ENCODE measurements at places on chromosomes 7 and 10.

- peak overlapping the region; percentile 76 for H3K4me3 ChIP-seq
- no peaks in the 10 kb centered on the region for H3K4me1 ChIP-seq
- no peaks in the 10 kb centered on the region for H3K36me3 ChIP-seq
- no peaks in the 10 kb centered on the region for H3K27me3 ChIP-seq
- no peak overlapping the region for H3K27ac ChIP-seq
Measured at GRCh38 chr10:60777696-60778213, 523 bp upstream of the CDK1 start.

DNA sequence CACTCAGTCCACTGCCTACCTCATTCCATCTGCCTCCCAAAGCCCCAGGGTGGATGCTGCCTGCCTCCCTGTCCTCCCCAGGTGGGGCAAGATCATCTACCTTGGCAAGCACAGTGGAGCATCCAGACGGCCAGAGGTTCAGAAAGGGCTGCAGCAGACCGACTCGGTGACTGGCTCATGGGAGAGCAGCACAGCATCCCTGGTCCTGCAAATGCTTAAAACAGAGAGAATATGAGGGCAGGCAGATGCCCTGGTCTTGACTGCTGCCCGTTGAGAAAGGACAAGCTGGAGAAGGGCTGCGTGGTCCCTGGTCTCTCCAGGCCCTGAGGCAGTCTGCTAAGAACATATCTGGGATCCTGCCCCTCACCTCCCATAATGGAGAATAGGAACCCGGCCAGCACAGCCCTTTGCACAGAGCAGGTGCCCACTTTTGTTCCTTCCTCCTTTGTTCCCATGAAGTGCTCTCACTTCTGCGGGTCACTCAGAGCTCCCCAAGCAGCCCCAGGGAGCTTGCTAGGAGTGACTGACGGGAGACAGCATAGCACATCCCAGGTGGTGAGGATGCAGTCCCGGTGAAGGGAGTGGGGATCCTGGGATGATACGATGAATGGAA, 1.4 kb downstream of the HPS1 start:
- no peak overlapping the region for H3K4me3 ChIP-seq
- H3K4me1 ChIP-seq, result no peaks in the 10 kb centered on the region
- DNase-seq, result no peak
- H3K27me3 ChIP-seq, result no peaks in the 10 kb centered on the region
- H3K36me3 ChIP-seq, result peaks cover 37% of the 10 kb centered on the region

- H3K4me1 ChIP-seq, result no peaks in the 10 kb centered on the region
- H3K27ac ChIP-seq, result no peak overlapping the region
- no peak overlapping the region for H3K4me3 ChIP-seq
- H3K27me3 ChIP-seq, result no peaks in the 10 kb centered on the region
Measured at GRCh38 chr7:129295015-129295423, 70.2 kb downstream of the AHCYL2 start.

DNA sequence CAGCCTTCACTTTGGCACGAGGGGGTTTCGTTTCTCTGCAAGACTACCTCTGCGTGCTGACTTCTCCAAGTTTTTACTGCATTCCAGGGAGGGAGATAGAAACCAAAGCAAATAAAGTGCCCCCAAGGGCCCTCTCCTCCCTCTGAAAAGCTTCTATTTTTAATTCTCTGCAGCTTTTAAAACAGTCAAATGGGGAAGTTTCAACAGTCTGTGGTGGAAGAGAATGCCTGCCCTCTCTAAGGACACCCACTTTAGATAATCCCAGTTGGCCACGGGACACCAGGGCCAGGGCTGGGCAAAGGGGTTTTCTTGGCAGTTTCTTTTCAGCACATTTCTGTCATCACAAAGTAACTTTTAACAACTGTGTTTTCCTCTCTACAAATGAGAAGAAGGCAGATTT, 386.7 kb upstream of the NPVF start:
- no peak for DNase-seq
- H3K27ac ChIP-seq, result no peak overlapping the region
- H3K27me3 ChIP-seq, result no peaks in the 10 kb centered on the region
- H3K4me3 ChIP-seq, result no peak overlapping the region
- no peaks in the 10 kb centered on the region for H3K4me1 ChIP-seq
- H3K36me3 ChIP-seq, result no peaks in the 10 kb centered on the region

DNA sequence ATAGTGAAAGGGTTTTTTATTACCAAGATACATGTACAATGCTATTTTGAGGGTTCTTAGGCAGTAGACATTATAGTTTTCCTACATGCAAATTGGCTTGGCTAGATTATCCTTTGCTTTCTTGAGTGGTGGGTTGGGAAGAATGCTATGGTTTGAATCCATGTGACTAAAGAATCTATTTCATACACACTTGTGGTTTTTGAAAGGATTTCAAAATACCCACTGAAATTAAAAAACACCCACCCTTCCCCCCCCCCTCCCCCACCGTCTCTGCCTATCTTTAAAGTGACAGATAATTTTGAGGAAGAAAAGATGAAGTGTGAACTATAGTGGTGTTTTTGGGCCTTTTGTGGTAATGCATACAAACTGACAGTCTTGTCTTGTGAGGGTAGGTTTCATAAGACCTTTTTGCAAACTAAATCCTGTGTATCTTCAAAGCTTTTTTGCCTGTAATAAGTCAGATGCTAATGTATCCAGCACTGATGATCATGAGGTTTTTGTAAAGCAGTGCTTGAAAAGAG, 90.9 kb downstream of the TPST1 start:
- no peaks in the 10 kb centered on the region for H3K36me3 ChIP-seq
- DNase-seq, result no peak
- no peak overlapping the region for H3K27ac ChIP-seq
- H3K4me1 ChIP-seq, result no peaks in the 10 kb centered on the region
- H3K4me3 ChIP-seq, result no peak overlapping the region

DNA sequence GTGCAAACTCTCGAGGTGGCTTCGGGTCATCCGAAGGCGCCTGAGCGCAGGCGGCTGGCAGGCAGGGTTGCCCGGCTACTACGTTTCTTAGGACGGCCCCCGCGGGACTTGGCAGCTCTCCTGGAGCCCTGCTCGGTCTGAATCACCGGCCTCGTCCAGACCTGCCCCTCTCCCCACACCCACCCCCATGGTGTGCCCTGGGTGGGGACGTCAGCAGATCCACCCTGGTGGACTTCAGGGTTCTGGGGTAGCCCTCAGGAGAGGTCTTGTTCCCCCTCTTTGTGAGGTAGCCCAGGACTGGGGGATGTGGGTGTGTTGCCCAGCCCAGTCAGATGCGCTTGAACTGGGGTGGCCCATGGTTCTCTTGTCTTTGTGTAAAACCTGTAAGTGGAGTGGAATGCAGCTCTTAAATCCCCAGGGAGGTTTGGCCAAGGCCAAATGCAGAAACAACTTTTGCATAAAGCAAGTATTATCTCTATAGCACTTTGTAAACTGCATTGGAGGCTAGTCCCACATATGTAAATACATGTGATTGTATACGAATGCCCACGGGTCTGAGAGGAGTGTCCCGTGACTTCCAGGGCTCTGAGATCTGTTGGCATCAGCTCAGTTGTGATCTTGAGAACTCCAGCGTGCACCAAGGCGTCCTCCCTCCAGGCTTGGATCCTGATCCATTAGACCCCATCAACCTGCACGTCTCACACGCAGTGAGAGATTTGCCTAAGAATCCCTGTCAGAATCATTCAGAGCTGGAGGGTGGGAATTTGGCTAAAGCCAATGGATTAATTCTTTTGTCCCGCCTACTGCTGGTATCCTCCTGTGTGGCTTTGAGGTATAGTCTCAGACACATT, 1.8 kb downstream of the PFKFB3 start:
- H3K4me1 ChIP-seq, result peaks cover 32% of the 10 kb centered on the region
- peak overlapping the region; percentile 27 for H3K27ac ChIP-seq
- H3K27me3 ChIP-seq, result no peaks in the 10 kb centered on the region
- DNase-seq, result no peak

All from Peyer's patch (tissue), 4 donors.